ENCODE measurements at places on chromosomes 4 and X. TPM values are rescaled to one million over a fixed set of nuclear protein-coding genes. Genes with fewer than 3 reads are reported as not detected.

DNA sequence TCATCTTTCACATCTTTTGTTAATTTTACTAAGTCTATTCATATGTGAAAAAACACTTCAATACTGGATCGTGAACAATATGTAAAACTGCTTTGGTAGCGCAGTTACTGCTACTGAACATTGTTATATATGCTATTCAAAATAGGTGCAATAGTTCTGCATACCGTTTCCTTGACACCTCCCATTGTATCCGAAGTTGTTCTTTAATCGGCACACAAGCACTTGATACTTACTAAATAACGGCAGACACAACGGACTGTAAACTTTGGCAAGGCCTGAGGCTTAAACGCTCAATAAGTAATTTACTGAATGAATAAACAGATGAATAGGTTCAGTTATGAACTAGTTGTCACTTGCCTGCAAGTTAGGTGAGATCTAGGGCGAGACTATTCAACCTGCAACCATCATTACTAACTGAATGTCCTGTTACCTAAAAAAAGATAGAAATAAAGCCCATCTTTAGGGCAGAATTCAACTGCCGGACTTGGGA lies 620 bp downstream of the ANAPC10 start:
- DNase-seq: no peak

- no peak for DNase-seq
Observed at GRCh38 chrX:121333942-121334341, 286.5 kb downstream of the GLUD2 start.

GRCh38 chr4:81021981-81022380 lies 8.5 kb upstream of the BMP3 start:
- no peak for DNase-seq

DNA sequence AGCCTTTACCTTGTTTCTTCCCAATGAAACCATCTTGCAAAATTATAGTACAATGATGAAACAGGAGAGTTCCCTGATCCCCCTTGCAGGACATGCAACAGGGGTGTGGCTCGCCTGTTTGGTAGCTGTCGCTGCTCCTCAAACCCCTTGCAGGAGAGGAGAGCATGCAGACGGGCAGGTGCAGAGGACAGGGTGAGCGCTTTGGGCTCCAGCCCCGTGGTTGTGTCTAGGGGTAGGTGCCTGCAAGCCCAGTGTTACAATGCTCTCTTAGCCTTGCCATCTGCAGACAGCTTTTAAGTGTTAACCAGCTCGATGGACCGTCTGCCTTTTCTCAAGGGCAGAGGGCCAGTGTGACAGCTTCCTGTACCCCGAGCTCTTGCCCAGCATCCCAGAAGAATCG lies 102.0 kb downstream of the TAB3 start:
- no peak for DNase-seq

DNA sequence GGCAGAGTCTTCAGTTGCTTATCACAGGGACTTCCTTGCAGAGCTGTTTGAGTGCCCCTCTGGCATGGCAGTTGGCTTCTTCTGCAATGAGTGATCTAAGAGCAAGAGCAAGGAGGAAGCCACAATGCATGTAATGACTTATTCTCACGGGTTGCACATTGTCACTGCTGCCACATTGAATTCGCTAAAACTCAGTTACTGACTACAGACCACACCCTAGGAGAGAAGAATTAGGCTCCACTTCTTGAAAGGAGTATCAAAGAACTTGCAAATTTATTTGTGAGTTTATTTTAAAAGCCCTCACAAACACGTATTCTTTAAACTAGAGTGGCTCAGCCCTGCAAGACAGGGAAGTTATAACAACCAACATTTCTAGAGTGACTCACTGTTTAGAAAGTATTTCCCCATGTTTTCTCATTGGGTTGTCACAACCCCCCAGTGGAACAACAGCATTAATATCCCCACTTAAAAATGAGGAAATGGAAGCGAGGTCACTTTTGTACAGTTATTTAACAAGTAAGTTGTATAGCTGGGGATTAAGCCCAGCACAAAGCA lies 32.4 kb upstream of the RBPJ start:
- DNase-seq: no peak

- DNase-seq: no peak
Observed at GRCh38 chrX:136582624-136583023, 50.6 kb downstream of the VGLL1 start.

GRCh38 chr4:74013264-74013663 lies 14.8 kb upstream of the CXCL5 start:
- no peak for DNase-seq

- no peak for DNase-seq
Observed at GRCh38 chrX:26925088-26925487, 538.1 kb downstream of the PPP4R3C start.

DNA sequence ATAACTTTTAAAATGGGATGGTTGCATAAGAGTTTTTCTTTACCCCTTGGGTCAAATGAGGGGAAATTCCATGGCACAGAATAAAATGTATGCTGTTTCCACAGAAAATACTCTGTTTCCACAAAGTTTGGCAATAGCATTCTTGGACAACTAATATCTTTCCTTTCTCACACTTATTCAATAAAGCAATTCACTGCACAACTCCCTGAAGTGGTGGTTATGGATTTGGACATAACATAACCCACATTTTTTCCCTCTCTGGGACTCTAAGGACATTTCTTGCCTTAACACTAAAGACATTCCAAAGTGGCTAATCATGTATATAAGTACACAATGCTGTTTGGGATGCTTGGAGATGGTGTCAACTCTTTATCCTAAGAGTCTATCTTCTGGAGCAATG lies 51.7 kb upstream of the GPM6B start:
- no peak for DNase-seq

DNA sequence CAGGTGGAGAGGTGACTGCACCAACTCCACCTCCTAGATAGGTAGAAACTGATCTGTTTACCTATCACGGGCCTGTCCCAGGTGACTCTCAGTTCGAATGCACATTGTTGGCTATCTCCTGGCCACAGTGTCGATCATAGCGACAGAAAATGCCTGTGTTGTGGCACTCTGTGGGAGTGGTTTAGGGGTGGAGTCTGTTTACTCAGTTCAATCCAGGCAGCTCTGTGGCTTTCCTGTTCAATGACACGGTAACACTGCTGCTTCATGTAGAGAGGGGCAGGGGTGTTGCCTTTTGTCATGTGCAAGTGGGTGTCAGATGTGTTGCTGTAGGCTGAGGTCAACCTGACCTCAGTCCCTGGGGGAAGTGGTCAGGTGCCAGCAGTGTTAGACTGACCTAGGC lies 1602.4 kb downstream of the TECRL start:
- no peak for DNase-seq

- no peak for DNase-seq
Observed at GRCh38 chr4:68360231-68360968, 10.5 kb upstream of the YTHDC1 start.

GRCh38 chr4:87974856-87975462 lies 555 bp upstream of the SPP1 start:
- no peak for DNase-seq

DNA sequence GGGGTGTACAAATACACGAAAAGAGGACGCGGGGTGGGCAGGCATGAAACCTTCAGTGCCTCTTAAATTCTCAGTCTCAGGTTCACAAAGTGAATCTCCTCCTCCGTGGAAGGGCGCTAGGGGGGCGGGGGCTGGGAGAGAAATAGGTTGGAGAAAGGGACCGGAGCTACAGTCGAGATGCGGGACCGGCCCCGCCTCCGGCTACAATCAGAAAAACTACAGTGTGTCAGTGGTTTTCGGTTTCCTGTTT lies 3.4 kb downstream of the MAML3 start:
- no peak for DNase-seq

- no peak for DNase-seq
Observed at GRCh38 chr4:27129871-27130366, 269.3 kb downstream of the STIM2 start.

- DNase-seq: peak; percentile 66
Observed at GRCh38 chr4:123832173-123833026, 435.8 kb downstream of the SPRY1 start.

- no peak for DNase-seq
Observed at GRCh38 chrX:153874366-153875125, 11.4 kb downstream of the L1CAM start.

DNA sequence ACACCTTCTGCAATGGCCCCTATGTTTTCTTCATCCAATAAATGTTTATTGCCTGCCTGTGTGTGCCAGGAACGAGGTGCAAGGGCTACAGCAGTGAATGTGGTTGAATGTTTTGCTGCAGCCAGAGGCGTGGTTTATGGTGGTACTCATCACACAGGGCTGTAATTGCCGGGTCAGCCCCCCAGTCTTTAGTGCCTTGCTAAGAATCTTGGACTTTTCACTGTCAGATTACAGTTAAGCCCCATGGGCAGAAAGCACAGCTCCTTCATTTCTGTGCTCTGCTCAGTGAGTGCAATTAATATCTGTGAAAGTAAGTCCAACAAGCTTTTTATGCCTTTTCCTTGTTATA lies 67.8 kb downstream of the TAPT1 start:
- DNase-seq: no peak

- no peak for DNase-seq
Observed at GRCh38 chr4:128543696-128544095, 256.1 kb upstream of the PGRMC2 start.

- no peak for DNase-seq
Observed at GRCh38 chrX:11759172-11759460, 1.1 kb downstream of the MSL3 start.

DNA sequence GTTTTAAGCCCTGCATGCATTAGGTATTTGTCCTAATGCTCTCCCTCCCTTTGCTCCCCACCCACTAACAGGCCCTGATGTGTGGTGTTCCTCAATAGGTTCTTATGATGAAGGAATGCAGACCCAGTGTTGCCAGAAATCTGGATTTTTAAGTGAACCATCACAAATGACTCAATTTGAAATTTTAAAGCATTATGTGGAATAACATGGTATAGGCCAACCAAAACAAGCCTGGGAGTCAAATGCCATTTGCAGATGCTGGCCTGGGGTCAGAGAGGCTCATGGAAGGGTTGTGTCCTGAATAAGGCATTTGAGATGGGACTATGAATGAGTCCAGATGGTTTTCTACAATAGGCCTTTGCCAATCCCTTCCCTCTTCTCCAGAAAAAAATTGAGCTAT lies 179.6 kb downstream of the SHROOM3 start:
- no peak for DNase-seq

DNA sequence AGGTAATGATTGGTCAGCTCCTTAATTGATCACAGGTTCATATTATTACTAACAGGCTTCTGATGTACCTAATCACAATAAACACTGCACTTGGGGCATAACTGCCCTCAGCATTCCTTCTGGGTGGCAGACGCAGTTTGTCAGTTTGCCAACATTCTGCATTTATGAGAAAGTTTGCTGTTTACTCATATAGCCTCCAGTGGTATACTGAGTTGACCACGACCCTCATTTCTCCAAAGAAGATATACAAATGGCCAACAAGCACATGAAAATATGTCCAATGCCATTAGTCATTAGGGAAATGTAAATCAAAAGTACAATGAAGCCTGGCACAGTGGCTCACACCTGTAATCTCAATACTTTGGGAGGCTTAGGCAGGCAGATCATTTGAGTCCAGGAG lies 26.3 kb downstream of the EFHC2 start:
- DNase-seq: no peak

DNA sequence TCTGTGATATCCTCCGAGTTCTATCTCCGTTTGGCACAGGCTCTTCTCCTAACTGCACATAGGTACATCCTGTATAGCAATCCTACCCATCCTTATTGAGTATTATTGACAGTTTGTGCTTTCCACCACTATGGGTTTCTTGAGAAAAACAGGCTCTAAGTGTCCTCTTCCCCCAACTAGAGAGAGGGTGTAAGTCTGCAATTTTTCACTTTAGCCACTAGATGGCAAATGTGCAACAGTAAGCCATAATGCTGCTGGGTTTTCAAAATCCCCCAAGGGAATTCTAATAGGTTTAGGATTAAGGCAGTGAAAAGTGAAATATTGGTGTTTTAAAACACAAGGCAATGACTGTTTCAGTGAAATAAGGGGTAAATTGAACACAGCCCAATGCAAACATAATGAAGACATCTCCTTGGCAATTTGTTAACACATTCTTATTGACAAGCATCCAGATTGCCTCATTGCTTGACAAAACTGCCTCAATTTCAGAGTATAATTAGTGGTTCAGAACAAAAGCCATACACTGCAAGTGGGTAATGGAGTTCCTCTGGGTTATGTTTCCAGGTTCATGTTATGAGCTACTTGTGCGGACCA lies 239.0 kb upstream of the HTR2C start:
- no peak for DNase-seq

GRCh38 chrX:112513154-112513553 lies 166.6 kb downstream of the LHFPL1 start:
- DNase-seq: no peak

- DNase-seq: no peak
Observed at GRCh38 chr4:142242156-142242555, 603.9 kb downstream of the INPP4B start.

DNA sequence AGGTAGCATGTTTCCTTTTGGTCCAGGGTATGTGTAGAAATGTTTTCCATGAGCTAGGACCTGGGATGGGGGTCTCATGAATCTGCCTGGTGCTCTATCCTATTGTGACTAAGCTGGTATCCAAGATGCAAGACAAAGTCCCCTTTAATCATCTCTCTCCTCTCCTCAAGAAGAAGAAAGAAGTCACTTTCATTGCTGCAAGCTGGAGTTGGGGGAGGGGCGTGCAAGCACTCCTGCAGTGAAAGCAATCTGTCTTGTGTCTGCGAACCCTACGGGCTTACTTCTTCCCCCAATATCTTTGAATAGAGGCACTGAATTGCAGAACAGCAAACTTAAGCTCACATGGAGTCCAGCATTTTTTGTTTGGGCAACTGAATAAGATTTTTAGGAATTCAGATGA lies 27.2 kb upstream of the GRPR start:
- DNase-seq: no peak

- DNase-seq: no peak
Observed at GRCh38 chrX:96483647-96484160, 200.9 kb upstream of the DIAPH2 start.

DNA sequence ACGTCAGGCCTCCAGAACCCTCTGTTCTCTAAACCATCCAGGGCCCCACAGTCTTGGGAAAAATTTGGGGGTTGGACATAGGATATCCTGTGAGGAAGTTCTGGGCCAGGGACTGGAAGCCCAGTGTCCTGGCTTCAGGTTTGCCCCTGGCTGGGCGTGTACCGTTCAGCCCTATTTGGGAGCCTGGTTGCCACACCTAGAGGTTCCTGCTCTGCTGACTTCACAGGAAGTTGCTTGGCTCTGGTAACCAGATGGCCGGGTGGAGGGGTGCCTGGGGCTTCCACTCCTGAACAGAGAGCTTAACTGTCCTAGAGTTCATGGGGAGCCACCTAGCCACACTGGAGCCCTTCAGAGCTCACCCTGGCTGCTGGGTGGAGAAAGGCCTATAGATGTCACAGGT lies 1.1 kb downstream of the TAFAZZIN start:
- DNase-seq: peak; percentile 49

- DNase-seq: peak; percentile 55
Observed at GRCh38 chrX:154002215-154002719, 17.4 kb downstream of the IRAK1 start.

The NAA11 gene
- total RNA-seq: not detected

The PWWP3B gene
- total RNA-seq: 9.2 TPM

The BTC gene
- not detected for total RNA-seq

The INTS6L gene
- total RNA-seq: 2.4 TPM

The MTCP1 gene
- 59.2 TPM for total RNA-seq

The ARFIP1 gene
- 10.9 TPM for total RNA-seq

The SRPX gene
- 36.1 TPM for total RNA-seq

The ITIH6 gene
- total RNA-seq: not detected

The CETN2 gene
- total RNA-seq: 24.5 TPM

The MAGIX gene
- 5.3 TPM for total RNA-seq

The RNF150 gene
- 53.3 TPM for total RNA-seq

The GLUD2 gene
- total RNA-seq: 1.4 TPM

The KCND1 gene
- total RNA-seq: 0.38 TPM

The PASD1 gene
- not detected for total RNA-seq

The GJB1 gene
- not detected for total RNA-seq

The GPR34 gene
- total RNA-seq: 6.4 TPM

The RHOXF2 gene
- total RNA-seq: not detected

Data from Right ventricle myocardium superior (tissue), 1 donor.